Activated T-helper 1 cell treated with anti-CD3 and anti-CD28 coated beads, Interleukin-2, amount 50 U/mL, for 16 hours (primary cell): ENCODE measurements at places on chromosomes 11 and 22.

- no peak for DNase-seq
Measured at GRCh38 chr11:93652161-93652597, 9.3 kb upstream of the CEP295 start.

- DNase-seq: no peak
Measured at GRCh38 chr11:69080257-69080995, 31.7 kb downstream of the TPCN2 start.

- DNase-seq: no peak
Measured at GRCh38 chr11:14248580-14248981, 110.4 kb downstream of the RRAS2 start.

GRCh38 chr11:94654201-94654600 is 87.0 kb downstream of the PIWIL4 start:
- no peak for DNase-seq

- DNase-seq: no peak
Measured at GRCh38 chr22:44260216-44261035, 52.3 kb downstream of the SHISAL1 start.

DNA sequence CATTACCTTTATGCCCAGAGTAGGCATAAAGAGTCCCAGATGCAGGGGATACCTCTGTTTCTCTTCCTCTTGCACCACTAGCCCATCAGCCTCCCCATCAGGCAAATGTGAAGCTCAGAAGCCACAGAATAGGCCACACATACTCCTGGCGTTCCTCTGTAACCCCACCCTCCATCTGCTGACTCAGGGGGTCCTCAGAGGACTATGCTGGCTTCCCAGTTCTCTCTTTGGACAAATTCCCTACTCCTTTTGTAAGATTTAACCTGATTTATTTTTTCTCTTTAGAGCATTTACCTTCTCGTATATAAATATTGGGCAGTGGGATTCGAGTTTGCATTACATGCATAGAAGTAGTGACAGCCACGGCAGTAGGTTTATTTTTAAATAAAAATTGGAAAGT is 262.3 kb upstream of the CADM1 start:
- DNase-seq: no peak

- no peak for DNase-seq
Measured at GRCh38 chr22:48321986-48322545, 1505.6 kb downstream of the BRD1 start.

- no peak for DNase-seq
Measured at GRCh38 chr11:116066777-116067176, 562.6 kb upstream of the CADM1 start.

- DNase-seq: no peak
Measured at GRCh38 chr11:60922906-60923305, 1.4 kb upstream of the TMEM132A start.

DNA sequence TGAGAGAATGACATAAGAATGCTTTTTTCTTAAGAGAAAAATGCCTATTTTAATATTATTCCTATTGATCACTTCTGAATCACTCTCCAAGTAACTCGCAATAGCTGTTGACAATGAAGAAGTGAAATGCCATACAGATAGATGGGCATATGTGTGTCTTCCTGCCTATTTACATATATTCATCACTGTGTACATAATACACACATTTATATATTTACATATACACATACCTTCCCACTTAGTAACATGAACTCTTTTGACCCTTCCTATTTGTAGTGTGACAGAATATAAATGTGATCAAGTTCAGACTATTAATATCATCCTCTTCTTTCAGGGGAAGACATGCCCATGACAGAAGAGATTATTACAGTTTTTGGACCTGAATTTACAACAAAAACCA is 756.7 kb downstream of the DLG2 start:
- DNase-seq: no peak

- no peak for DNase-seq
Measured at GRCh38 chr11:108880510-108880909, 215.6 kb downstream of the DDX10 start.

DNA sequence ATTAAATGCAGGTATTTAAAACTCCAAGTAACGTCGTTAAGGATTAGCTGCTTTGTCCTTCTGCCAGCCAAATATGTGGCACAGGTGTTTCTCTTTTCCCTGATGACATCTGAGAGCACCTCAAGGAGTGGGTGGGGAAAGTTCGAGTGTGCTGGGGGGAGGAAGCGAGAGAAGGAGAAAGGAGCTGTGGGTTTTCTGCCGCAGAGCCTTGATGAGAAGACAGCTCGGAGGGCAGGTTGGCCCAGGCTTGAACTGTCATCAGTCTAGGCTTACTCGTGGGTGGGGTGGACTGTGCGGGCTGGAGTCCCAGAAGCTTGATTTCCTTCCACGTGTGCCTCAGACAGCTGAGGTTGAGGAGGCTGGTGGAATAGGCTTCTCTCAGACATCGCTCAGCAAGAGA is 15.2 kb upstream of the SORL1-AS1 start:
- peak; percentile 63 for DNase-seq

DNA sequence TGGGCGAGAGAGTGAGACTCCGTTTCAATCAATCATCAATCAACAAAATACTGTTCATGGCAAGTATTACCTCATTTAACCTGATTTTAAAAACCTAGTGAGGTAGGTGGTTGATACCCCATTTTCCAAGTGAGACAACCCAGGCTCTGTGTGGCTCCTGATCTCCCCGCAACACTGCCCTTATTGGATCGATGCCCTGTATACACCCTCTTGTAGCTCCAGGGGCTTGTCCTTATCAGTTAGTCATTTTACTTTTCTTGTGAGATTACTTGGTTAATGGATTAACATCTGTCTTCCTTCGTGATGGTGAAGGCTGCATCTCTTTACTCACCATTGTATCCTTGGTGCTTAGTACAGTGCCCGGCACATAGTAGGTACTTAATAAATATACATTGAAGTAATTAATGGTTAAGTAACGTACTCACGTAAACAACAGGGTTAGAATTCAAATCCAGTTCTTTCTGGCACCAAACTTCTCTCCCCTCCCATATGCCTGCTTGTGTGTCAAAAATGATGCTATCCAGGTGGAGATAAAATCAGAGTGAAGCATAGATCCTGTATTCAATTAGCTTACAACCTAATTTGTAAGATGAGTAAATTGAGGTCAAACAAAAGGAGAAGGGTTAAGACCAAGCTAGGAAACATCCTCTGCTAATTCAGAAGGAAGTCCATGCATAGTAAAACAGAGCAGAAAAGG is 1.8 kb upstream of the PRG2 start:
- no peak for DNase-seq

- no peak for DNase-seq
Measured at GRCh38 chr11:113505541-113506375, 30.6 kb upstream of the DRD2 start.

- DNase-seq: no peak
Measured at GRCh38 chr11:112315057-112315720, 54.5 kb upstream of the PLET1 start.

DNA sequence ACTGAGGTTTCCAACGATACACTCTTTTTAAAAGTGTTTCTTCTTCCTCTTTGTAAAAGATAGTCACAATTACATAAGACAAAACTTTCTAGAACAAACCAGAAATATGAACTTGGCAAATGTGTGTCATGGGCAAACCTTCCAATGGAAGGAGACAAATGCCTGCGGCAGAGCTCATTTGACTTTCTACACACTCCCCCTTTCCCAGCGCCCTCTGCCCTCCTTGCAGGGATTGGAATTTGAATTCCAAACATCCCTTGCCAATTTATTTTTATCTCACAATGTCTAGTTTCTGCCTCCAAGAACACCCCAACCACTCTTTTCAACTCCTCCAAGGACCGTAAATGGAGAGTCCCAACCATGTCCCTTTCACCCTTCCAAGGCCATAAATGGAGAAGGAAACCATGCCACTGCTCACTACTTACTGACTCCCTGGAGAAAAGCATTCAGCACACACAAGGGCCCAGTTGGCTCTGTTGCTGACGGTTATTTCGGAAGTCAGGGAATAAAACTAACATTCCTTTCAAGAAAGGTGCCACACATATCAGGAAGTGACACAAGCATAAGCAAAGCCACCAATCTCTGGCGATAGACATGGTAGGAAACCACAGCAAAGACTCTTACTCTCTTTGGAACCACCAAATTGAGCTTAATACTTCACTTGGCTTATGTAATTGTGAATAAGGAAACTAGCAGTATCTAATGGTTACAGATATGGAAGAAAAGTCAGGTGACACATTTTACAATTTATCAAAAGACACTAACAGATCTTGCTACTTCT is 15.0 kb upstream of the ESAM start:
- DNase-seq: no peak

GRCh38 chr11:73072935-73073481 is 69.1 kb downstream of the FCHSD2 start:
- no peak for DNase-seq
